ENCODE measurements at places on chromosomes 16 and 17. TPM values are rescaled to one million over a fixed set of nuclear protein-coding genes. Genes with fewer than 3 reads are reported as not detected.

- H3K36me3 ChIP-seq = no peaks in the 10 kb centered on the region
- no peak overlapping the region for H3K27ac ChIP-seq
- H3K27me3 ChIP-seq = no peaks in the 10 kb centered on the region
- H3K4me3 ChIP-seq = no peak overlapping the region
- no peak for DNase-seq
Observed at GRCh38 chr16:8655184-8655717, 19.2 kb upstream of the ABAT start.

- no peaks in the 10 kb centered on the region for H3K27me3 ChIP-seq
- H3K4me3 ChIP-seq = no peak overlapping the region
- DNase-seq = no peak
Observed at GRCh38 chr16:53511084-53511402, 8.0 kb upstream of the AKTIP start.

GRCh38 chr16:85625053-85625452, 11.9 kb downstream of the GSE1 start:
- H3K4me3 ChIP-seq = no peak overlapping the region
- H3K36me3 ChIP-seq = peaks cover 6% of the 10 kb centered on the region
- H3K27ac ChIP-seq = no peak overlapping the region
- no peaks in the 10 kb centered on the region for H3K27me3 ChIP-seq
- no peak for DNase-seq

- H3K27me3 ChIP-seq = no peaks in the 10 kb centered on the region
- H3K4me3 ChIP-seq = no peak overlapping the region
- H3K4me1 ChIP-seq = peaks cover 11% of the 10 kb centered on the region
- no peak overlapping the region for H3K27ac ChIP-seq
- H3K36me3 ChIP-seq = peaks cover 5% of the 10 kb centered on the region
Observed at GRCh38 chr16:89691986-89692569, 5.6 kb downstream of the CDK10 start.

DNA sequence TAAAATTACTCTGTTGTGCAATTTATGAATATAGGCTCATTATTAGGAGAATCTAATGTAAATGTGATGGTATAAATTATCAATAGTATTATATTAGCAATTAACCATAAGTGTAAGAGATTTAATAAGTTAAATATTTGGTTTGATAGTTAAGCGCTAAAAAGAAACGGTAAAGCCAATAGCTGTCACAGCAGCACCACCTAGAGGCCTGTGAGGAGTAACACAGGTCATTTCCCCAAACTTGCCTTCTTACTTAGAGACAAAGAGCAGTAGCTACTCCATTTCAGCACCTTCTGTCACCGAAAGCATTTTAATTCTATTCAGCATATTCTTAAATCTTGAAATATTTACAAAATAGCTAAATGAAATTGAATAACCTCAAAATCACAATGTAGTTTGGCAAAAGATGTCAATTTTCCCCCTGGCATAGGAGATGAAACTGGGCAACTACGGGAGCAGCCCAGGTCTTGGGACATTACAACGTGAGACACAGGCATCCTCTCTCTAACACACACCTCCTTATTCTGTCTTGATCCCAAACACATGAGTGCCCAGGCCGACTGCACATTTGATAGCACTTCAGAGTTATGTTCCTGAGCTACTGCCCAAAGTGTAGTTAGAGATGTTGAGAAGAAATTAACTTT, 14.3 kb upstream of the DYNLRB2 start:
- no peak overlapping the region for H3K27ac ChIP-seq
- H3K27me3 ChIP-seq = no peaks in the 10 kb centered on the region
- no peaks in the 10 kb centered on the region for H3K36me3 ChIP-seq
- no peak for DNase-seq
- no peak overlapping the region for H3K4me3 ChIP-seq

DNA sequence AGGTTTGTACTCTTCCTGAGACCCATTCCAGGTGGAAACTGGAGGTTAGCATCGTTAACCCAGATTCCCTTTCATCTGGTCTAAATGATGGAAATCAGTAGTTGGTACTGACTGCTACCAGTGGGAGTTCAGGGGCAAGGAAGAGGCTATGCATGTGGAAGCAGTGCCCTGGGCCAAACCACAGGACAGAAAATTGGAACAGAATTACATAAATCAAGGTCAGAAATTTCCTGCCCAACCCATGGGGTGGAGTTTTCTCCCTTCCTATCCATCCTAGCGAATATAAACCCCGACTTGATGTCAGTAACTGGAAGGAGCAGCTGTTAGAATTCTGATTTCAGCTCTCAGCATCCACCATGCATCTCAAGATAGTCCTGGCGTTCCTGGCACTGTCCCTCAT, at the start of gene AOC2:
Gene AOC2 (plus strand): TSS at position 310 of the 400 bp plus-strand sequence. CDS start 47 bp downstream, at position 357.
- H3K27ac ChIP-seq = no peak within 1 kb of the TSS
- H3K4me3 ChIP-seq = no peak within 1 kb of the TSS
- no peaks in the 10 kb centered on the region for H3K27me3 ChIP-seq
- H3K4me1 ChIP-seq = no peaks in the 10 kb centered on the region
- peaks cover 16% of the 10 kb centered on the region for H3K36me3 ChIP-seq

DNA sequence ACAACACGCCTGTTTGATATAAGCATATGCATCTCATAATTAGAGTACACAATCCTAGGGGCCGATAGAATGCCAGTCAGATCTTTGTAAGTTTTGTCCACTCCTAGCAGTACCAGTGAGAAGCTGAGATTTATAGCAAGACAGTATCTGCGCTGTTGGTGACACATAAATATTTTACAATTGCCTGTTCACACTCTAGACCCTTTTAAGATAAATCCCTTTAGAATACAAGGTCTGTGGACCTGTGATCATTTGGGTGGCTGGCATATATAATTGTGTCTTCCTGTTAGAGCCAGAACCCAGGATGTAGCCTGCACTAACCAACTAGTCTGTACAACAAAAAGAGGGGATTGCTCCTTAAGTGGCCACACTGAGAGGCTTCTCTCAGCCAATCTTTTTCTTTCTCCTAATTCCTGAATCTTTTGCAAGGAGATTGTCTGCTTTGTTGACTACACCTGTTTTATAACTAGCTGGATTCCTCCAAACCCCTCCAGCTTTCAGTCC, 74.7 kb downstream of the WIPI1 start:
- peaks cover 48% of the 10 kb centered on the region for H3K4me1 ChIP-seq
- H3K4me3 ChIP-seq = no peak overlapping the region
- no peaks in the 10 kb centered on the region for H3K27me3 ChIP-seq
- DNase-seq = no peak
- peak overlapping the region; percentile 92 for H3K27ac ChIP-seq
- H3K36me3 ChIP-seq = no peaks in the 10 kb centered on the region

- no peaks in the 10 kb centered on the region for H3K4me1 ChIP-seq
- H3K27me3 ChIP-seq = no peaks in the 10 kb centered on the region
- DNase-seq = no peak
- H3K27ac ChIP-seq = no peak overlapping the region
- H3K4me3 ChIP-seq = no peak overlapping the region
Observed at GRCh38 chr16:58533751-58534470, 18.6 kb downstream of the SETD6 start.

GRCh38 chr16:47523342-47524006, 62.3 kb downstream of the PHKB start:
- H3K27me3 ChIP-seq = no peaks in the 10 kb centered on the region
- no peak overlapping the region for H3K4me3 ChIP-seq
- H3K27ac ChIP-seq = no peak overlapping the region
- H3K36me3 ChIP-seq = no peaks in the 10 kb centered on the region
- no peak for DNase-seq

- no peak overlapping the region for H3K27ac ChIP-seq
- no peak for DNase-seq
- H3K27me3 ChIP-seq = no peaks in the 10 kb centered on the region
- H3K4me3 ChIP-seq = no peak overlapping the region
Observed at GRCh38 chr16:66414891-66415290, 12.2 kb upstream of the BEAN1 start.

GRCh38 chr17:6556121-6557039, at the start of gene PITPNM3:
TSS of gene PITPNM3 (minus strand) at chr17:6556555. CDS start at chr17:6556406, 149 bp downstream.
- H3K36me3 ChIP-seq = no peaks in the 10 kb centered on the region
- H3K4me1 ChIP-seq = peaks cover 47% of the 10 kb centered on the region
- peak within 1 kb of the TSS; percentile 69 for H3K4me3 ChIP-seq

- H3K27ac ChIP-seq = no peak within 1 kb of the TSS
- no peaks in the 10 kb centered on the region for H3K27me3 ChIP-seq
- no peak within 1 kb of the TSS for H3K4me3 ChIP-seq
Observed at GRCh38 chr16:29663016-29663806, at the start of gene SPN. TSS of gene SPN (plus strand) at chr16:29663247. CDS start at chr16:29663729, 482 bp downstream.

- H3K4me3 ChIP-seq = no peak overlapping the region
- H3K36me3 ChIP-seq = no peaks in the 10 kb centered on the region
- H3K27me3 ChIP-seq = no peaks in the 10 kb centered on the region
- H3K4me1 ChIP-seq = no peaks in the 10 kb centered on the region
- DNase-seq = no peak
Observed at GRCh38 chr16:87417528-87417910, 25.4 kb downstream of the MAP1LC3B start.

DNA sequence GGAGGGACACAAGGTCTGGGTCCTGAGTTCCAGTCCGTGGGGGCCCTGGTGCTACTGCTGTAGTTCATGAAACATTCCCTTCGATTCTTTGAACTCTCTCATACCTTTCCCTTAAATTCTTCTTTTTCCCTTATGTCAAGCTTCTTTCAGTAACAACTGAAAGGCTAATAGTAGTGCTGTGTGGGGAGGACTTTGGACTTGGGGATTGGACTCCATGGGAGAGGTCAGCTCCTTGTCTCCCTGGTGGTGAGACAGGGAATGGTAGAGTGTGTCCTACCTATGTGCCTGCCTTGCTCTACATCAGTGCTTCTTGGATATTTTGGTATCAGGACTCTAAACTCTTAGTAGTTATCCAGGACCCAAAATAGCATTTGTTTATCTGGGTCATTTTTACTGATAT, 628.1 kb downstream of the WWOX start:
- no peaks in the 10 kb centered on the region for H3K4me1 ChIP-seq
- DNase-seq = no peak
- H3K36me3 ChIP-seq = no peaks in the 10 kb centered on the region
- no peaks in the 10 kb centered on the region for H3K27me3 ChIP-seq
- H3K4me3 ChIP-seq = no peak overlapping the region

DNA sequence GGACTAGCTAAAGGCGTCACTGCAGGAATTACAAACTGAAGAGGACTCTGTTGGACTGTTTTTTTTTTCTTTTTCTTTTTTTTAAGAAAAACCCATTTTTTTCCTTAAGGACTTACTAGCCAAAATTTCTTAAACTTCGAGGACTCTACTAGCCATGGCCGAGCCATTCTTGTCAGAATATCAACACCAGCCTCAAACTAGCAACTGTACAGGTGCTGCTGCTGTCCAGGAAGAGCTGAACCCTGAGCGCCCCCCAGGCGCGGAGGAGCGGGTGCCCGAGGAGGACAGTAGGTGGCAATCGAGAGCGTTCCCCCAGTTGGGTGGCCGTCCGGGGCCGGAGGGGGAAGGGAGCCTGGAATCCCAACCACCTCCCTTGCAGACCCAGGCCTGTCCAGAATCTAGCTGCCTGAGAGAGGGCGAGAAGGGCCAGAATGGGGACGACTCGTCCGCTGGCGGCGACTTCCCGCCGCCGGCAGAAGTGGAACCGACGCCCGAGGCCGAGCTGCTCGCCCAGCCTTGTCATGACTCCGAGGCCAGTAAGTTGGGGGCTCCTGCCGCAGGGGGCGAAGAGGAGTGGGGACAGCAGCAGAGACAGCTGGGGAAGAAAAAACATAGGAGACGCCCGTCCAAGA, 878 bp downstream of the HEXIM1 start:
- H3K27ac ChIP-seq = peak overlapping the region; percentile 56
- peaks cover 12% of the 10 kb centered on the region for H3K36me3 ChIP-seq
- DNase-seq = peak; percentile 84

DNA sequence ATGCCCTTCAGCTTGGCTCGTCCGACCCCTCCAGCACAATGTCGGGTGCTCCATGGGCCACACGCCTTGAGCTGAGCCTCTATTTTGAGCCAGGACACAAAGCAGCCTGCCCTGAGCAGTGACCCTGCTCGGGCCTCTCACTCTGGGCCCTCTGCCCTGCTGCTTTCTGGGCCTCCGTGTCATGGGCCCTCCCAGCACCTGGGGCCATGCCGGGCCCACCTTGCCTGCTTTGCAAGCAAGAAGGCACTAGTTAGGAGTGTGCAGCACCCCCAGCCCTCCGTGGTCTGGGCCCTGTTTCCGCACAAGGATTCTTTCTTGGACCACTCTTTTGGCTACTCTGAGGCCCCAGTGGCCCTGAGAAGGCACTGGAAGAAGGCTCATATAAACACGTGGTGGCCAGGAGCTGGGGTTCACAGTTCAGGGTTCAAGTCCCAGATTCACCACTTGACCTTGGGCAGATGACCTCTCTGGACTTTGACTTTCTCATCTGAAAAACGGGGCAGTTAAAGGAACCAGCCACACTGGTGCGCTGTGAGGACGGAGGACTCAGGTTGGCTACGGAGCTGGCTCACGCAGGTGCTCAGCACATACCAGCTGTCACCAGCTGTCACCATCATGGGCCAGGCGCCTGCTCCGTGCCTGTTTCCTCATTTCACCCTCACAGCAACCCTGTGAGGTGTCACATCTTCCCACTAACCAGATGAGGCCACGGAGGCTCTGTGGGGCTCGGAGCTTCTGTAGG, 166.0 kb upstream of the GSE1 start:
- H3K4me1 ChIP-seq = no peaks in the 10 kb centered on the region
- H3K36me3 ChIP-seq = no peaks in the 10 kb centered on the region
- DNase-seq = no peak
- no peak overlapping the region for H3K27ac ChIP-seq
- H3K27me3 ChIP-seq = no peaks in the 10 kb centered on the region
- H3K4me3 ChIP-seq = no peak overlapping the region

The MRC2 gene
- total RNA-seq = 1.0 TPM

The TLCD3B gene
- total RNA-seq = 9.7 TPM

The TEKT5 gene
- total RNA-seq = 1.5 TPM
